ENCODE measurements at places on chromosomes 2 and 18. TPM values are rescaled to one million over a fixed set of nuclear protein-coding genes. Genes with fewer than 3 reads are reported as not detected.

GRCh38 chr2:47072018-47072691 lies 83.0 kb downstream of the STPG4 start:
- DNase-seq = peak; percentile 89

DNA sequence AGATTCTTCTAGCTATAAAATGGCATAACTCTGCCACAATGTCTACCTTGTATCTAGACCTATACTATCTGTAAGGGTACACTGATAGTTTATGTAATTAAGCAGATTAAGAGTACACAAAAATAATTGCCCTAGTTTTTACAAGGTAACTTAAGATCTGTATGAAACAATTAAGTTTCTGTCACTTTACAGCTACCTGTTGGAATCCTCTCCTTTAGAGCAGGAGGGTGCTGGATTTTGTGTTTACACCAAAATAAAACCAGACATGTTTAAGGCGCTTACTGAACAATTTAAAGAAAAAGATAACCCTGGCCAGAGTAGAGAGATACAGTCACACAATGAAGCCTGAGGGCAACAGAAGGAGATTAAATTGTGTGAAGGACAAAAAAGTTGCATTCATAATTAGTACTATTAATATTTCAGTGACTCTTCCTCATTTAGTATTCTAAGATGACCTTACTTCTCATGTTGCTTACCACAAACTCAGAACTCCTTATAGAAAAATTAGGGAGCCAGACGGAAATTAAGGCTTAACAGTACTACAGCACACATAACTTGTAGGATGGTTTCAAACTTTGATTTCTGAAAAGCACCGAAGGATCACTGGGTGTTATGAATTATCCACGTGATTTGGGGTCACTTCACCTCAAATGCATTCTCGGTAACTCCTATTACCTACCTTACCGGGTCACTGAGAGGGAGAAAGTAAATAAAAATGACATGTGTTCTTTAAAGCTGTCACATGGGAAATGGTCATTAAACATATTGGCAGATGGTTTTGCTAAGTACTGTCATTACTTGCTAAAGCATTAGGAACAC lies 1.0 kb downstream of the DARS1 start:
- DNase-seq = no peak

DNA sequence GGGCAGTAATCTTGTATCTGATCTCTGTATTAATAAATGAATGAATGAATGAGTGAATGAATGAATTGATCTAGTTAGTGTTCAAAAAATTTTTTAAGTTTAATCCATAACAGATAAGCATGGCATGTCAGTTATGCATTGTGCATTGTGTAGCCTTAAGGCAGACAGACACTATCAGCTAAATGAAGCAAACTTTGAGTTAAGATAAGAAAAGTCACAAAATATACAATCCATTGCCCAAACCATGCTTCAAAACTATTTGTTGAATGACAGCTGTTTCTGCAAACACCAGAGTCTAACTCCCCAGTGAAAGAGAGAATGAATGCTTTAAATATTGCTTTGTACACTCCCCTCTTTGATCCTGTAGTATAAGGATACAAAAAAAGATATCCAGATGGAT lies 314.3 kb upstream of the ETAA1 start:
- no peak for DNase-seq

GRCh38 chr18:74715306-74715705 lies 117.6 kb downstream of the ZNF407 start:
- DNase-seq = no peak

DNA sequence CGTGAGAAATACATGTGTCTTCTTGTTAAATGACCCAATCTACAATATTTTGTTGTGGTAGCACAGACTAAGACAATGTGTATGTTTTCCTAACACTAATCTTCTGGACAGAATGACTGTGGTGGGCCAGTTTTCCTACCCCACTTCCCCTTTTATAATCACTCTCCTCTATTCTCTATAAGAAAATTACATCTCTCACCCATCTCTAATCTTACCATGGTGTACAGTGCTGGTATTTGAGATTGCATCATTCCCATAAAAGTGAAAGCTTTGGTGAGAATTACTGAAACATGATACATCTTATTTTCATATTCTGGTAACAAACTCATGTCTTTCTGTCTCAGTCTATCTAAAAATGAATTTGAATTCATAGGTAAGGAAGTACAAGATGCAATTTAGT lies 40.5 kb downstream of the CAVIN2 start:
- DNase-seq = peak; percentile 15

DNA sequence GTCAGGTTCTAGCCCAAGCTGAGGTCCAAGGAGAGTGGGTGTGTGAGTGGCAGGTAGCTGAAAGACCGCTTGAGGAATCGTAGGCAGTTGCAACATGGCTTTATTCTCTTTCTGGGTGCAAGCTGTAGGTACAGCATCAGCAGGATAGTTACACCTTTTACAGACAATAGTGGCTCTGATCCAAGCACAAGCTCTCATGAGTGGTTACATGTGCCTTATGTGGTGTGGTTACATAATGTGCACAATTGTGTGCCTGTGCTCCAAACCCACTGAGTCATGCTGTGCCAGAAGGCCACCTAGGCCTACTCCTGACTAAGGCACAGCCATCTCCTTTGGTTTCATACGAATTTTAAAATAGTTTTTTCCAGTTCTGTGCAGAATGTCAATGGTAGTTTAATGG lies 227.6 kb downstream of the SATB2 start:
- DNase-seq = no peak

The ZSWIM2 gene
- 0.16 TPM for total RNA-seq

DNA sequence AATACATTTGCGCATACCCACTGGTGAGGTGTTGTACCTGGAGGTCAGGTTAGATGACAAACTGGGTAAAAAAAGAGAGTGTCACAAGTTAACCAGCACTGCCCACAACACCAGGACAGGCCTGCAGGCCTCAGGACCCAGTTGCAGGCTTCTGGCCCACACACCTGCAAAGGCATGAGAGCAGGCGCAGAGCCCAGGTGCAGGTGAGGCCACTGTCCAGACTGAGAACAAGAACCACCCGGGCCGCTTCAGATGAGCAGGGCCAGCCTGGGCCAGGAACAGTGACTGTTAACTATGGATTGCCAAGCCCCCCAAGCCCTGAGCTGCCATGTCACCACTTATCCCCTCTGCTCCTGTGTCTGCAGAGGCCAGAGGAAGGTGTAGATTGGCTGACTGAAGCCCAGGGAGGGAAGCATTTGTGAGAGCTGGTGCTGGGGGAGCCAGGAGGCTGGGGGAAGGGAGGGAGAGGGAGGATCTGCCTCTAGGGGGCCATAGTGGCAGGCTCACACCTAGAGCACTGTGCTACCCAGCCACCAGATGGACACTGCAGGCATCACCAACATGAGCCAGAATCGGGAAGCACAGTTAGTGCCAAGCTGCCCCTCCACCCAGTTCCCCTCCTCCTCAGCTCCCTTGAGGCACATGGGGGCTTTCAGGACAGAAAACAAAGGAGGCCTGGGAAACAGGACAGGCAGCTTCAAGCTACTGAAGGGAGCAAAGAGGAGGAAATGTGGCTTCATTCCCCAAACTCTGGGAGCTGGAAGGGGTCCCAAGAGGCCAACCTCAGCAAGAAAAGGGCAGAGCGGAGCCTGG lies 35.4 kb downstream of the SFXN5 start:
- no peak for DNase-seq

- no peak for DNase-seq
These were observed 138.6 kb downstream of the DTNA start for GRCh38 chr18:34848695-34849094.

DNA sequence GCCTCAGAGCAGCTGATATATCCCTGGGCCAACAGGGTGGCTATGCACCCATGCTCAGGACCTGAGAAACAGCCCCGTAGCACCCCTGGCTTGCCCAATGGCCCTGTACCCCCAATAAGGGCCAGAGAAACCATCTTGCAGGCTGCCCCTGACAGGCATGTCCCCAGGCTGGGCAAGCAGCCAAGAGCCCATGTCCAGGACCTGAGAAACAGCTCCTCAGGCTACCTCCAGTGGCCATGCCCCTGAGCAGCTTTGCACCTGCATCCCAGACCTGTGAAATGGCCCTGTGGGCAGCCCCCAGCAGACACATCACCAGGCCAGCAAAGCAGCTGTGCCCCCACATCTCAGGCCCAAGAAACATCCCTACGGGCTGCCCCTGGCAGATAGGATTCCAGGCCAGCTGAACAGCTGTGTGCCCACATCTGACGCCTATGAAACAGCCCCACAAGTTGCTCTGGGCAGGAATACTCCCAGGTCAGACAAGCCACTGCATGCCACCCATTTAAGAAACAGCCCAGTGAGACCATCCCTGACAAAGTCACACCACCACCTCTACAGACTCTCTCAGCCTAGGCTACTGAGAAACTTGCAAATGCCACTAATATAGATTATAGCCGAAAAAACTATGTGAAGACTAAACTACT lies 84.1 kb downstream of the TMEM237 start:
- peak; percentile 59 for DNase-seq

The TBC1D8 gene
- total RNA-seq = 14.7 TPM

The SERPINB4 gene
- total RNA-seq = not detected

- no peak for DNase-seq
These were observed 41.5 kb upstream of the LTBP1 start for GRCh38 chr2:32905270-32905669.

- no peak for DNase-seq
These were observed 291.6 kb downstream of the ALPK2 start for GRCh38 chr18:58337285-58337684.

- peak; percentile 2 for DNase-seq
These were observed 613.2 kb upstream of the ACVR2A start for GRCh38 chr2:147231607-147232006.

- DNase-seq = peak; percentile 14
These were observed 405 bp downstream of the PPP3R1 start for GRCh38 chr2:68251855-68252399.

DNA sequence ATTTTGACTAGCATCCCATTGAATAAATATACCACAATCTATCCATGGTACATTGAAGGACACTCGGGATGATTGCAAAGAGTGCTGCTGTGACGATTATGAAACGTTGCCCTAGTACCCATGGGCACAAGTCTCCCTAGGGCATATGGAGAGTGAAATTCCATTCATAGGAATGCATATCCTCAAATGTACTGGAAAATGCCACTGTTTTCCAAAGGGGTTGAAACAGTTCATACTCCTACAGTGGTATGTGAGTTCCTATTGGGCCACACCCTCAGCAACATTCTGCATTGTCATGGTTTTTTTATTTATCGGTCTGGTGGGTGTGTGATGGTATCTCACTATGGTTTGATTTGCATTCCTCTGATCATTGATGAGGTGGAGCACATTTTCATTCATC lies 130.6 kb downstream of the TWIST2 start:
- no peak for DNase-seq

DNA sequence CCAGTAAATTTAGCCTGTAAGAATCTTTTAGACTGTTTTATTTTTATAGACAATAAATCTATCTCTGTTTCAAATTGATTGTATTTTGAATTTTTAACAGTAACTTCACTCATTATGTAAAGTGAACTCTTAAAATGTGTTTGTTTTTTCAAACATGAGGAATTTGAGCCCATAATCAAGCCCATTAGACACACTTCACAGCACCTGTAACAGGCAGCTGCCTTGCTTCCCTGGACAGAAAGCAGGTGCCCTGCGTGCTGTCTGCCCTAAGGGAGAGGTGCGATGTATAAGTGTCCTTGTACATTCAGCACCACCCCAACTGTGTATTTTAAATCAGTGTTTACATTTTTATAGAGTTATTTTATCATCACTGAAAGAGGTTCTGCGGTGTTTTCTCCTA lies 186.5 kb upstream of the TPO start:
- no peak for DNase-seq

DNA sequence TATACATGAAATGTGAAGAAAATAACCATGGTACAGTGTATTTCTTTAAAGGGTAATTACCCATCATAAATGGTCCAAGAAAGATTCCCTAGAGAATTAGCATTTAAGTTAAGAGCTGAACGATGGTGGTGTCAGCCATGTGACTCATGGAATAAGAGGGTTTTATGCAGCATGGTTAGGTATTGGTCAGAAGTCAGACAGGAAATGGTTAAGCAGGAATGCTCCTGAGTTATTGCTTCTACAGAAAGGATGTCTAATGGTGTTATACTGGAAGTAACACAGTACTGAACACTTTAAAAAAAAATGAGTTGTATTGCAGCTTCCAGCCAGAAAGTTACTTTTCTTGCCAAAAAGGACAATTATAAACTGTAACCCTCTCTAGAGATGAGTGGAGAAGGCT lies 72.7 kb upstream of the UBE2E3 start:
- no peak for DNase-seq

- no peak for DNase-seq
These were observed 18.1 kb downstream of the CAPN14 start for GRCh38 chr2:31199206-31199605.

The C2orf15 gene
- total RNA-seq = 0.78 TPM

GRCh38 chr2:215567504-215567903 lies 131.6 kb upstream of the FN1 start:
- no peak for DNase-seq

DNA sequence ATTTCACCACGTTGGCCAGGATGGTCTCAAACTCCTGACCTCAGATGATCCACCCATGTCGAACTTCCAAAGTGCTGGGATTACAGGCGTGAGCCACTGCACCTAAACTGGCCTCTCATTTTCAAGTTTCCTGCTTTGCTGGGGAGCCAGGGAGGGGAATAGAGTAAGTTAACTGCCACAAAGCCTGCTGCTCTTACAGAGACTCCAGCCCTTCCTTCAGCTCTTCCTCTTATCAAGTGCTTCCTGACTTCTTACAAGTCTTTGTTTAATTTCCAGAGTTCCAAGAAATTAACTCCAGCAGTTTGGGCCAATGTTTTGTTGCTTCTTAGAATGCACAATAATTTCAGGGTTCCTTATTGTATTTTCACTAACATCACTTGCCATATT lies 24.3 kb upstream of the UBE2F start:
- no peak for DNase-seq

- DNase-seq = peak; percentile 54
These were observed 542 bp downstream of the PGAP1 start for GRCh38 chr2:196925768-196926561.

DNA sequence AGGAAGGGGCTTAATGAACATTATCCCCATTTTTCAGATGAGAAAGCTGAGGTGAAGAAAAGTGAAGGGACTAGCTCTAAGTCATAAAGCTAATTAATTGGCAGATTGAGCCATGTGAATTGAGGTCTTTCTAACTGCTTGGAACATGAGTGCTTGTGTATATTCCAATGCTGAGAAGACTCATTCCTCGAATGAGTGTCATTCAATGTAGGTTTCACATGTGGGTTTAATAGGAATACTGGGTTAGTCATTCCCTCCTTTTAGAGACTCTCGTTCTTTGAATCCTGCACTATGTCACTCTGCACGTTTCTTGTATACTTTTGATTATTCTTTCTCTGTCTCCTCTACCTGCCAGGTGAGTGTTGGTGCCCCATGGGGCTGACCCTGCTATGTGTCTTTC lies 218.2 kb downstream of the HRH4 start:
- no peak for DNase-seq
